NCI-H226 (cell line): ENCODE measurements at places on chromosomes 7 and 10.

- peak; percentile 95 for DNase-seq
Observed at GRCh38 chr7:21941611-21942141, 4.0 kb downstream of the CDCA7L start.

DNA sequence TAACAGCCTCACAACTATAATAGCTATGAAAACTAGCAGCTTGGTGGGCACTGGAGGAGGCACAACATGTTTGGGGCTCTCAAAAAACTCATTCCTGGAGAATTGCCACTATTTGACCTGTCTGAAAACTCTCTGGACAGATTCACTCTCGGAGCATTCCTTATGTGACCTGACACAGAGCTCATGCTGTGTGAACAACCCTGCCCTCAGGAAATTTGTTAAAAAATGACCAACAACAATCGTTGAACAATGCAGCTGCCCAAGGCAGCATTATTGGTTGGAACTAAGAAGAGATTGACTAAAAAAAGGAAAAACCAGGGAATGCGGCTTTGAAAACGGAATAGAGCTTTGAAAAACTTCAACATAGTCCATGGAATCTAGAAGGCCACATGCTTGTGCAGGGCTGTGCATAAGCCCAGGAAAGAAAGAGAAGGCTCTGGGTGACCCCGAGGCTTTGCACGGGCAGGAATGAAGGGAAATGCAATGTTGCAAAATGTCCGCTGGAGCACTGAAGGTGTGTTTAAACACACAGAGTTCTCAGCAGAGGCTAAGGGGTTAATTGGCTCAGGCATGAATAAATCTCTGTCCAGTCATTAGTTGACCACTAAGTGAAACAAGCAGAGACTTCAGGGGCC lies 52.8 kb downstream of the NAMPT start:
- DNase-seq: no peak

DNA sequence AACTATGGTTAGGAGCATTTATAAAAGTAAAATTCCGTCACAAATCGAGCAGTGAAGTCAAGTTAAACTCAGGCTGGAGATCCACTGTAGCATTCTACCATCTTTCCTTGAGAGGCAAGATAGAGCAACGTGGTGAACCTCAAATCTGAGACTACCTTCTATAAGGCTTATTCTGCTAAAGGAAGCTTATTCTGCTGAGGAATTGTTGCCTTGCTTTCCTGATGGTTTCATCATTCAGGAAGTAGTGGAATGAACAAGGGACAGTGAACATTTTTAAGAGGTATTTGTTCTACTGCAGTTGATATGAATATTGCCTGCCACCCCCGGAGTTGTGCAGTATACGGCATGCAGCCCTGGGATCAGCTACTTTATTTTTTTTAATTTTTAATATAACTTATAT lies 170.8 kb downstream of the VPS50 start:
- DNase-seq: no peak

GRCh38 chr10:118423800-118424442 lies 81.8 kb upstream of the FAM204A start:
- peak; percentile 36 for DNase-seq
